HCT116 (cell line): ENCODE measurements at places on chromosomes 11 and 22.

GRCh38 chr11:48081151-48082010, 101.0 kb downstream of the PTPRJ start:
- no peak for DNase-seq

- no peak for DNase-seq
These were observed 82.3 kb downstream of the RASSF10 start for GRCh38 chr11:13091373-13091772.

GRCh38 chr11:18066626-18067025, 20.6 kb upstream of the TPH1 start:
- DNase-seq = no peak

DNA sequence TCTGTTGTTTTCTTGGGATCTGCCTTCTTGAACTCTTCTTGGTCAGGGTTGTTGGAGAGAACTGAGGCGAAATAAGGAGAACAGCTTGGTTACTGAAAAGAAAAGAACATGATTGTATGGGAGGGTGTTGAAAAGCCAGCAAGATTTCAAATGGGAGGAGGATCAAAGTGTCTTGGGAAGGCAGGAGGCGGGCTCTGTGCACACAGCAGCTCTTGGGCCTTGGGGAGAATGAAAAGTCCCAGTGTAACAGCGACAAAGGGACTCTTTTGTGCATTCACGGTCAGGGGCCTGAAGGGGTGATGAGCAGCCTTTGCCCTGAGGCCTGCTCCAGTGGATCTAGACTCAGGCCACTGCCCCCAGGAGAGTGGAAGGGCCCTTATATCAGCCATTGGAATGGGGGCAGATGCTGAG, 135.4 kb downstream of the ADAMTS15 start:
- DNase-seq = no peak

- DNase-seq = no peak
These were observed 21.2 kb downstream of the SYT13 start for GRCh38 chr11:45264839-45265515.

DNA sequence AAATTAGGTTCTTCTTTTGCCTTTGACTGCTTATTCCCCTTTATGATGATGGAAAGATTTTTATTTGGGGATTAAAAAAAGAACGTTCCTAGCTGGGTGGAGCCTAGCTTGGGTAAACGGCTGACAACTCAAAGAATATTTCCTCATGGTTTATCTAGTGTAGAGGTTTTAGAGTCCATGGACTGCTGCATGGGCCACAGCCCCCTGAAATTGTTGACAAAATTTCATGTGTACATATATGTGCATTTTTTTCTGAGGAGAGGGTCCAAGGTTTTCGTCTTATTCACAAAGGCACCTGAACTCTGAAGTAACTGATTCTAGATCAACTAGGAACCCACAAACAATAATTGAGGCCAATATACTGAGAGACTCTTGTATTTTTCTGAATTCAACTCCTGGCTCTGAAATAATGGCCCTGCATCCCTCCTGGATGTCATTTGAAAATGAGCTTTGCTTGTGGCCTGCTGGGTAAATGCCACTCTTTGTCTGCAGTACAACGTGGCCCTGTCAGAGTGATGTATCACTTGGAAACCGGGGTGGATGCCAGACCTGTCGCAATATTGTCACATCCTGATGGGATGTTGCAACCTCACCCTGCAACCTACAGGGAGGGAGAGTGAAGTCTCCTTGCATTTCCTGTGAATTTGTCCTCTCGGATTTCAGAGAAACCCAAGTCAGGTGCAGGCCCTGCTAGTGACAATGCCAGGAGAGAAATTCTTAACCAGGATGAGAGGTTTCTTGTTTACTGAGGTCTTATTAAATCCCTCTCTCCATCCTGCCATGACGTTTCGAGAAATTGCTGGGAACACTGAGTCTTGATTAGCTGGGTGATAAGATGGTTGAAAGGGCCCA, 33.8 kb downstream of the EHF start:
- DNase-seq = peak; percentile 81

DNA sequence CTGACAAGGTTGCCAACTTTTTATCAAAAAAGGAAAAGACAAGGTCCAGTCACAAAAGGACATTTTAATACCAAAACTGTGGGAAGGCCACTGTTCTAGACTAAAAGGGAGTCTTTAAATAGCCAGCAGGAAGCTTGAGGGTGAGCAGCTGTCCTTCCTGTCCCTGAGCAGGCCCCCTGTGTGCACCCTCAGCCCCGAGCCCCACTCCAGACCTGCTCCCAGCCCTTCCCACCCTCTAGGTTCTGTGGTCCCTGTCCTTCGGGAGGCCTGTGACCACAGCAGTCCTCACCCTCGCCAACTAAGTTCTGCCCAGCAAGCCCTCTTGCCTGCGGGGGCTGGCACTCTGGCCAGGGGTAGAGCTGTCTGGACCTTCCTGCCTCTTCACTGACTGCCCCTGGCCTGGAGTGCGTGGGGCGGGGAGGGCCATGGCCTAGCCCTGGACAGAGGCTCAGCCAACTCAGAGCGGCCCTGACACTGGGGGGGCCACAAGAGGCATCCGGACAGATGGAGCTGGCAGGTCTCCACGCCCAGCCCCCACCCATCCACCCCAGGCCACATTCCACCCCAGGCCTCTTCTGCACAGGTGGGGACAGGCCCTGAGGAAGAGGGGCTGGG, 1.6 kb upstream of the PLXNB2 start:
- DNase-seq = no peak

DNA sequence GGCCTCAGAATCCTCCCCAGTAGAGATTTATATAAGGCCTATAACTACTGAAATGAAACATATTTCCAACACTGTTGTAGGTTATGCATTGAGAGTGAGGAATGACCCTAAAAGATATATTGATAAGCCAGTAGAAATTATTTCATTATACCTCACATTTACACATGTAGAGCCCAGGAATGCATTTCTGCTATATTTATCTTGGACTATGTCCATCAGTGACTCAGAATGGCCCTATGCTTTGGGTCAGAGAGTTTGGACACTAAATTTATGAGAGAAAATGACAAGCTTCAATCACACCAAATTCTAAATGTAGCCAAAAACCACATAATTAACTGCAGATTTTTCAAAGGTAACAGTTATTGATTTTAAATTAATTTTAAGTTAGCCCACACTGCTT, 761.9 kb downstream of the DLG2 start:
- no peak for DNase-seq

DNA sequence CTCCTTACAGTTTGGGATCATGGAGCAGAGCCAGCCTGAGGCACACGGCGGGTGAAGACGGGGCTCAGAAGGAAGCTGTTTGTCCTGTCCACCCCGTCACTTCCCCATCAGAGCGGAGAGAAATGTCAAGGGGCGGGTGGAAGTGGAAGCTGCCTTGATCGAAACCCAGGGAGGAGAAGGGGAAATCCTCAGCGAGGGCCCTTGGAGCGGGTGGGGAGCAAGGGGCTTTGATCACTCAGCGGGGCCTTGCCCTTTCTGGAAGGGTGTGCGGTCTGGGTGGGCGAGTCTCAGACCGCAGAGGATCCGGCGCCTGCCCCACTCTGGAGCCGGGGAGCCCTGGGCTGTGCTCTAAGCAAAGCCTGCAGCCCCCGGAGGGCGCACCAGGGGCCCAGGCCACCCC, 320.4 kb downstream of the NTM start:
- DNase-seq = no peak

DNA sequence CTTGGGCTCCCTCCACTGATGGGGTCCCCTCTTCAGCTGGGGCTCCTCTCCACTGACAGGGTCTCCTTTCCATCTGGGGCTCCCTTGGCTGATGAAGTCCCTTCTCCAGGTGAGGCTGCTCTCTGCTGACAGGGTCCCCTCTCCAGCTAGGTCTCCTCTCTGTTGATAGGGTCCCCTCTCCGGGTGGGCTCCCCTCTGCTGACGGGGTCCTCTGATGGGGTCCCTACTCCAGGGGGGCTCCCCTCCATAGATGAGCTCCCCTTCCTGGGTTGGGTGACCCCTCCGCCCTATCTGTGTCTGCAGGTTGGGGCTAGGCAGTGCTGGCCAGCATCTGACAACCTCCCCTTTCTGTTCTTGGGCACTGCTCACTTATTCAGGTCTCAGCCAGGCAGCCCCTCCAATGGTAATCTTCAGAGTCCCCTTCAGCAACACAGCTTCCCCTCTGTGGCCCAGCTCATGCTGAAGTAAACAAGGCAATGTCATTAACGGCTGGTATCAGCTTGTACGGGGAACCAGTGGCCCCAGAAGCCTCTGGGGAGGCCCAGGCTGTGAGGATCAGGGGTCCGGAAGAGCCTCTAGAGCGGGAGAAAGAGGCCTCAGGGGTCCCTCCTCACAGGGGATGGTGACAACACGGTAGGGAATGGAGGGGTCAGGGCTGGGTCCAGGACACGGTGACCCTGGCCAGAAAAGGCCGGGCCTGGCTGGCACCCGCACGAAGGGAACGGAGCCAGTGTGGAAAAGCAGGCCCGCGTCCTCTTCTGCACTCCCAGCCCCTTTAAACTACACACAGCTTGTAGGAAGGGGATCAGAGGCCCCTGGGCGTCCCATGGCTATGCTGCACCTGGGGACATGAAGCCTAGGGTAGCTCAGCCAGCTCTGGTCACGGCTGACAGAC, 9.6 kb upstream of the CD81 start:
- no peak for DNase-seq

- DNase-seq = peak; percentile 18
These were observed 51.5 kb downstream of the LHFPL7 start for GRCh38 chr22:24894998-24895397.

DNA sequence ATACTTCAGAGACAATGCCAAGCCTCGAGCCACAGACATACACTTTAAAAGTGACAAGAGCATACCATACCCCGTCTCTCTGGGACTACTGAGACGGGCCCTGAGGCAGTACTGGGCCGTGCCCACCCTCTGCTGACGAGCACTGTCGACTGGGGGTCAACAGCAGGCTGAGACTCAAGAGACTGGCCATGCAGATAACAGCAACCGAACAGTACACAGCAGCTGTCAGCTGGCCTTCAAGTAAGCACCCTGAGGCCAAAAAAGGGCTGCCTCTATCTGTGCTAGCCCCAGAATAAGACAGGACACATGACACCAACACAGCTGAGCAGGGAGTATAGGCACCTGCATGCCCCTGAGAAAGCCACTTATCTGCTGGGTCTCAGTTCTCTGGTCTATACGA, 18.9 kb upstream of the TMEM121B start:
- DNase-seq = no peak

DNA sequence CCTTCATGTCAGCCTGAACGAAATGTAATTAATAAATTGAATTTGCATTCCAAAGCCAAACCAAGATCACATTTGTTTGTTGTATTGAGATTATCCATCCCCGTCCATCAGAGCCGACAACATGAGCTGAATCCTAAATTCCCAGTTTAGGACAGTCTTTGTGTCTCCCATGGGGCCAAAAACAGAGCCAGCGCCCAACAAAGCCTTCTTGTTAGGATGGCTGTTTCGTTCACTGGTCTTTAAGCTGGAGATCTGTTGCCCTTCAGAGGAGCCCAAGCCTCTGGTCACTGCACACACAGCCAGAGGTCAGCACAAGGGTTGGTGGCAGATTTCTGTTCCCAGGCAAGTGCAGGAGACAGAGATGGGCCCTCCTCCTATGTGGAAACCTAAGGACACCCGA, 25.8 kb downstream of the DSCAML1 start:
- no peak for DNase-seq
